BJ (cell line): ENCODE measurements at places on chromosomes 3 and 15.

GRCh38 chr15:80693682-80694610, 1.2 kb upstream of the ABHD17C start:
- DNase-seq, result no peak

- DNase-seq, result no peak
These were observed 35.7 kb upstream of the IGF1R start for GRCh38 chr15:98612490-98613110.

DNA sequence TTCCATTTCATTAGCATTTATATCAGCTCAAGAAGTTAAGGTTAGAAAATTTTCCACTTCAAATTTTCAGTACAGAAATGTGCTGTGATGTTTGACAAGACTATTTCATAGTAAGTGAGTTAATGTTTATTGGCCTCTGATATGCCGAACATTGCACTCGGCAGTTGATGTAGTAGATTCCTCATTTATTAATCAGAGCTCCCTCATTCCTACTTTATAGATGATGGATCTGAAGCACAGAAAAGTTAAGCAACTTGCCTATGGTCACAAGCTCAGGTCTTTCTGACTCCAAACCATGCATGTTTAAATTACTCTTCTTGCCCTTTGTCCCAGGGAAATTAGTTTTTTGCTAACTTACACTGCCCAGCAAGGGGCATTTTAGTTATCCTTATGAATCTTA, 92.0 kb downstream of the ATG7 start:
- DNase-seq, result no peak

GRCh38 chr3:66253790-66254620, 33.2 kb downstream of the SLC25A26 start:
- DNase-seq, result no peak

DNA sequence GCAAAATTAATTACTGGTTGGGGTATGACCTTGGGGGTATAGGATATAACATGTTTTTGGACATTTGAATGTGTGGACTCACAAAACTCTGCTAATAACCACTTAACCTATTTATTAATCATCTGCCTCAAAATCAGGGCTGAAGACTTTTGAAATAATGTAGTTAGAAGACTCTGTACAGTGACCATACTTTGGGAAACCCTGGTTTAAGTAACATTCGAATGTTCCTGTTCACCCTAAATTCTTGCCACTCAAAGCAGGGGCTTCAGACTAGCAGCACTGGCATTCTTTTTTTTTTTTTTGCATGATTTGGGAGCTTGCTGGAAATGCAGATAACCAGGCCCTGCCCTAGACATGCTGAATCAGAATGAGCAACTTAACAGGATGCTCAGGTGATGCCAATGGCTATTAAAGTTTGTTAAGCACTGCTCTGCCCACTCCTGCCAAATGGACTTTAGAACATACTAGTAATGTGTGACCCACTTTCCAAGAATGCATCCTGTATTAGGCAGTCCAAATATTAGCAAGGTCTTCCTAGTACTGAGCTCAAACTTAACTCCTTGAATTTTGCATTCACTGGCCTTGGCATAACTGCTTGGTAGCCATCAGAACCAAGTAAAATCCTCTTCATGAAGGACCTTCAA, 12.7 kb upstream of the ST3GAL6 start:
- DNase-seq, result no peak

GRCh38 chr3:46852839-46853355, 10.3 kb downstream of the MYL3 start:
- no peak for DNase-seq

- no peak for DNase-seq
These were observed 271.3 kb downstream of the PLOD2 start for GRCh38 chr3:145889730-145890129.

- peak; percentile 99 for DNase-seq
These were observed 31.1 kb downstream of the TMEM212 start for GRCh38 chr3:171874251-171874681.

DNA sequence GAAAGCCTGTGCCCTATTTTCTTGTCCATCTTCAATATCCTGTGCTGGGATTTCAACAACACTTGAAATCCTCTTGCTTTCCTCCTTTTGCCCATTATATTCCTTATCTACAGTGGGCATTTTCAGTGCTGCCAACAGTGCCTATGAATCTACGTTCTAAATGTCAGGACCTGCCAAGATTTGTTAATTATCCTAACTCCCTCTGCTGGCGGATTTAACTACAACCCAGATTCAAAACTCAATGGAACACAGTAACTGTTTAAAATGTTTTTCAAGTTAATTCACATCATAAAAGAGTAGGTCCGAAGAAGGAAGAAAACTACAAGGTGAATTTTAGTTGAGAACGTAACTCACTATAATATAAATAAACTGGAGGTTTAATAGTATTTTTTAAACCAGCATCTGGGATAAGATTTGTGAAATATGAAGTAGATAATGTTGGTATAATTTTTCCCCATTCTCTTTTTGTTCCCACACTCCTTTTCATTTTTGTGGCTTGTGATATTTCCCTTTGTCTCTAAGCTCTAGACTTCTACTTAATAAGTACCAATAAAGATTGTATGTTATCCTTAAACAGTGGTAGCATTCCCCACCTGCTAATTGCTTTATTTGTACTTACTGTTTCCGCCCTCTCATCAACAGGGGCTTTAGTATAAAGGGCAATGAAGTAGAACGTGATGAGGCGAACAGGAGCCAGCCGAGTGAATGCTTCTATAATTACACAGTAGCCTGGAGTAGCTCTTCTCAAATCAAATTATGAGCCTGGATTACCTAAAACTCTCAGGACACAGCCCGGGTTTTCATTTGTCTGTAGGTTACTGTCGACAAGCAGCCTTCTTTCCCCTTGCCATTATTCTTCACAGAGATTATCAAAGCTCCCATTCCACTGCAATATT, 302.5 kb upstream of the ATP11B start:
- DNase-seq, result no peak

GRCh38 chr3:122088531-122088930, 33.4 kb downstream of the CD86 start:
- no peak for DNase-seq

GRCh38 chr15:38795471-38796245, 231.0 kb upstream of the RASGRP1 start:
- peak; percentile 73 for DNase-seq

- no peak for DNase-seq
These were observed 215.3 kb upstream of the ROBO1 start for GRCh38 chr3:79983118-79983517.

DNA sequence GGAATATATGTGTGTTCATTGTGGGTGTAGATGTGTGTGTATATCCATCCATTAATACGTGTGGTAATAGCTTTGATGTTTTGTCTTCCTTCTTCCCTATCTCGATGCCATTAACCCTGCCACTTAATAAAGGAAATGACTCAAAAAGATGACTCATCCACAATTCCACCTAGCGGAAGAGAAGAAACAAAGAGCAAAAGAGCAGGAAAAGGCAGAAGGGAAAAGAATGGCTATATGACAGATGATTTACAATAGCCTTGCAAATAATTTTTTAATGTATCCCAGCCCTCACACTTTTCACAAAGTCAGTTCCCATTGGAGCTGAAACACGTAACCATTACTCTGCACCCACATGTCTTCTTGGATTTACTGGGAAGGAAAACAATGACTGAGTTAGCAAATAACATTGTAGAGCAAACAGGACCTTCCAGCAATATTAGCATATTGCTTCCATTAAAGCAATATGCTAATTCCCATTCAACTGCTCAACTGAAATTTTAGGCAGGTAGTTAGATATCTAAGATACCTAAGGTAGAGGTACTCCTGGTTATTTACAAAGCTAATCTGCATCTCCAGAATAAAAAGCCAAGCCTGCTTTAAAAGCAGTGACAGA, 197.2 kb downstream of the KCNAB1 start:
- no peak for DNase-seq

DNA sequence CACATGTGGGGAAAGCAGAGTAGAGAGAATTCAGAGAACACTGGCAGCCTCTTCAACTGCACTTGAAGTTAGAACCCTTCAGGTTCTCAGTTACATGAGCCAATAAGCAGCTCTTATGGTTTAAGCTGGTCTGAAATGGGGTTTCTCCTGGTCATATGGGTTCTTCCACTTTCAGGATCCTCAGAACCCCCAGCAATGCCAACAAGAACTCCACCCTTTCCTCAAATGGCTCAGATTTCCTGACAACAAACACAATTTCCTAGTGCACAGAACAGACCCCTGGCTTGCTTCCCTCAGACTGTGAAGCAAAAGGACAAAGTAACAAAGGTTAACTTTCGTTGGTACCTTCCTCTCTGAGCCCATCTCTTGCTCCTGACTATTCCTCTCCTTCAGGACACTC, 23.9 kb upstream of the FRMD4B start:
- DNase-seq, result no peak
